ENCODE measurements at places on chromosomes 12 and 14. TPM values are rescaled to one million over a fixed set of nuclear protein-coding genes. Genes with fewer than 3 reads are reported as not detected.

The PRB2 gene
- not detected for total RNA-seq

The GLIPR1L2 gene
- not detected for total RNA-seq

The LRIG3 gene
- total RNA-seq = 36.0 TPM

The ATXN2 gene
- total RNA-seq = 10.2 TPM

The RFX4 gene
- total RNA-seq = not detected

The THTPA gene
- 11.8 TPM for total RNA-seq

The LRTM2 gene
- total RNA-seq = not detected

The DTX3 gene
- 10.7 TPM for total RNA-seq

The LAG3 gene
- not detected for total RNA-seq

The KCNMB4 gene
- total RNA-seq = 0.90 TPM

The TCL1A gene
- total RNA-seq = not detected

The CFAP73 gene
- not detected for total RNA-seq

DNA sequence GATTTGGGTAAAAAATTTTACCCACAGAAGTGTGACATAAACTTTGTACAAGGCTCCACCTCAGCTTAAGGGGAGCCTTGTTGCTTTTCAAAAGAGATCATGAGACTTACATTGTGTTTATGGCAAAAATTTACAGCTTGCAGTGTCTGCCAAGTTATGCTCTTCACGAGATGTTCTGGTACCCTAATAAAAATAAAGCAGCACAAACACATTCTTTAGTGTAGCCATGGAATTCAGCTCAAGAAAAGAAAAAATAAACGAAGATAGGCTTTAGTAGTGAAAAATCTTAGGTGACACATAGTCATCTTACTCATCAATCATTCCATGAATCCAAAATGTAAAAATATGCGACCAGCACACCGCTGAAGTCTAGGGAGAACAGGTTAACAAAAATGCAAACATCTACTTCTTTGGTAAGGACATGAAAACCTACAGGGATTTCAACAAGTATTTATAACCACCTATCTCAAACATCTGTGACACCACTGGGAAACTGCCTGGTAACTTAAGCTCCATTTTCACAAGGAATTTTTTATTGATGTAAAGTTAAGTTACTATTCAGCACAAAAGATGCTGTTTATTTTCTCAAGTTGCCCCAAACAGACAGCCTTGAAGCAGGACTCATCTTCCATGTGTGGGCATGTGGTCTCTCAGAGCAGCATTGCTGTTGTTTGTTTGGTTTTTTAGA is 32.9 kb downstream of the DMAC2L start:
- DNase-seq = no peak

GRCh38 chr12:130838284-130838950 is 633 bp downstream of the STX2 start:
- no peak for DNase-seq

- no peak for DNase-seq
Observed at GRCh38 chr14:26636561-26636960, 38.7 kb upstream of the NOVA1 start.

DNA sequence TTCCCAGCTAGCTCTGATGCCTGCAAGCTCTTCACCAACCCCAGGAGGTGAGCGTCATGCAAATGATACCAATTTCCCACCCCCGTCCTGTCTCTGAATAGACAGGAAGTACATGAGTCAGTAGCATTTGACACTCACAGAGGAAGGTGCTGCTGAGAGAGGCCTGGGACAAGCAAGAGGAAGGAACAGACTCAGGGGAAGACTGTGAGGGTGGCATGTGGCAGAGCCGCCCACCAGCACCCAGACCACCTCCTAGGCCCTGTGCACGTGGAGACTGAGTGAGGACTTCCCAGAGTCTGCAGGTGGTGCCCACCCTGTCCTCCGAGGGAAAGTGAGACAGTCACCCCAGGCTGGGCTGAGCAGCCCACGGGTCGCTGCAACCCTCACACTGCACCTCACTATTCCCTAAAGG is 199.5 kb upstream of the SFSWAP start:
- DNase-seq = no peak

DNA sequence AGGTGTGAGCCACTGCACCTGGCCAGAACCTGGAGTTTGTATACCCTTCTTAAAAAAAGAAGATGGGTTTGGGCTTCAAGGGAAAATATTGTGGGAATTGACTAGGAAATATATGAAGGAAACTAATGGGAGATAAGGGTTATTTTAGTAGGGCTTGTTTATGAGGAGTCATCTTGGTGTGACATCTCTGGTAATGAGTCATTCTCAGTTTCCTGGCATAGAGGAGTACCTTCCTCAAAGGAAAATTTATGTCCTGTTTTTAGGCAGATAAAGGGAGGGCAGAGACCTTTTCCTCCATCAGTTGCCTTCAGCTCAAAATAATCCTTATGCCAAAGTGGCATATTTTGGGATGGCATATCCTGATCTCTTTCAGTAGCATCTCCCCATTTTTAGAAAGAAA is 30.6 kb upstream of the NFKBIA start:
- DNase-seq = no peak

- no peak for DNase-seq
Observed at GRCh38 chr12:48247181-48247966, 44.3 kb upstream of the OR10AD1 start.

- no peak for DNase-seq
Observed at GRCh38 chr12:45863332-45863731, 127.0 kb downstream of the SCAF11 start.

- DNase-seq = no peak
Observed at GRCh38 chr12:114686773-114687500, 3.0 kb upstream of the TBX3 start.

- no peak for DNase-seq
Observed at GRCh38 chr14:78028471-78028870, 141.7 kb upstream of the NRXN3 start.

GRCh38 chr12:80178846-80179245 is 79.5 kb downstream of the OTOGL start:
- DNase-seq = no peak

DNA sequence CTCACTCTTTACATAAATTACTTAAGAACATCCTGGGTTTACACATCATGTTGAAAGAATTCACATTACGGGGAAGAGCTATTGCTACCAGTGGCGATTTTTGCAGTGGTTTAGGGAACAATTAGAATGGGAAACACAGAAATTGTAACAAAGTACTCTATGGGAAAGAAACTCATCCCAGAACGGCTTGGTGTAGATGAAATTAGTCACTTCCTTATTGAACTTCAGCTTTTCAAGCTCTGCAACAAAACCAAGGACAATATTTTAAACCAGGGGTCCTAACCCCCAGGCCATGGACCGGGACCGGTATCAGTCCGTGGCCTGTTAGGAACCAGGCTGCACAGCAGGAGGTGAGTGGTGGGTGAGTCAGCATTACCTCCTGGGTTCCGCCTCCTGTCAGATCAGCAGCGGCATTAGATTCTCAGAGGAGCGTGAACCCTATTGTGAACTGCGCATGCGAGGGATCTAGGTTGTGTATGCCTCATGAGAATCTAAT is 32.3 kb upstream of the FICD start:
- DNase-seq = peak; percentile 77

DNA sequence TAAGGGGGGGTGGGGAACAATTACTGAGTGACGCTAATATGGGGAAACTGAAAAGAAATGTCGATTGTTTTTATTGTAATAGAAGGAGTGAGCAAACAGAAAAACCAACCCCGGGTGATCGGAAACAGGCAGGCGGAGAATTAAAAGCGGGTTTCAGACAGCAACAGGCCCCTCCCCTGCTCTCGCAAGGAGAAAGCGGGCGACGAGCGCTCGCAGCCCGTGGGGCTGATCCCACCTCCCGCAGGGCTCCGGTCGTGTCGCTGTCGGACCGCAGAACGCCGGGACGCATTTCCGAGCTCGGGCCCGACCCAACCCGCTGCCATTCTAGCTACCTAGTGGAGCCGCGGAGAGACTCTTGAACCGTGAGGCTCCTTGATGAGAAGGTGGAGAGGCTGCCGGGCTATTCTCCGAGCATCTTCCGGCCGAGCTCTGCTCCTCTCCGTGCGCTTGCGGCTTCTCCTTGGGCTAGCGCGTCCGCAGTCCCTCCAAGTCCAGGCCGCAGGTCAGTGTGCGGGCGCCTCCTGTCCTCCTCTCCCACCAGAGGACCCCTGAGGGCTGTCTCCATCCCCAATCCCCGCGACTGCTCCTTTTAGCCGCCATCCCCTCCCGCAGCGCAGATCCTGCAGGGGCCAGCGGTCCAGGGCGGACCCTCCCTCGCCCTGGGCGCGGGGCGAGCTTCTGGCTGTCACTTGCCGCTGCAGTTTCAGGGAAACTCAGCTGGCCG is 4.1 kb upstream of the PAX9 start:
- DNase-seq = no peak

- DNase-seq = peak; percentile 57
Observed at GRCh38 chr14:69535230-69535848, 39.3 kb downstream of the CCDC177 start.

DNA sequence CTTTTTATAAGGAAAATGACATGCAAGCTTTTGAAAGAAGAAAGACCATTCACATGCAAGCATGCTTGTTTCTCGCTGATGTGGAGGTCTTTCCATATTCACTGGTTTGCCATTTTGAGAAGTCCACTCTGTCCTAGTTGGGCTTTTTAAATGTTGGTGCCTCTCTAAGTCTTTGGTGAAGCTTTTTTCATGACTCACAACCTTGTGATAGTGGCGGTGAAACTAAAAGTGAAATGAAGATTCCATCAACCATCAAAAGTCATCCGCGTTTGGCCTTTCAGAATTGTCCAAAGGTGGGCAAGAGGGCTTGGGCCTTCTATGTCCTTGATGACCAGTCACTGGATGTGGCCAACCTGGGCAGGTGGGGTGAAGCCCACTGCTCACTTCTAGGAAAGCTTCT is 4.3 kb downstream of the LRRC74A start:
- DNase-seq = no peak

- DNase-seq = no peak
Observed at GRCh38 chr14:67722293-67722692, 20.6 kb downstream of the RDH12 start.

DNA sequence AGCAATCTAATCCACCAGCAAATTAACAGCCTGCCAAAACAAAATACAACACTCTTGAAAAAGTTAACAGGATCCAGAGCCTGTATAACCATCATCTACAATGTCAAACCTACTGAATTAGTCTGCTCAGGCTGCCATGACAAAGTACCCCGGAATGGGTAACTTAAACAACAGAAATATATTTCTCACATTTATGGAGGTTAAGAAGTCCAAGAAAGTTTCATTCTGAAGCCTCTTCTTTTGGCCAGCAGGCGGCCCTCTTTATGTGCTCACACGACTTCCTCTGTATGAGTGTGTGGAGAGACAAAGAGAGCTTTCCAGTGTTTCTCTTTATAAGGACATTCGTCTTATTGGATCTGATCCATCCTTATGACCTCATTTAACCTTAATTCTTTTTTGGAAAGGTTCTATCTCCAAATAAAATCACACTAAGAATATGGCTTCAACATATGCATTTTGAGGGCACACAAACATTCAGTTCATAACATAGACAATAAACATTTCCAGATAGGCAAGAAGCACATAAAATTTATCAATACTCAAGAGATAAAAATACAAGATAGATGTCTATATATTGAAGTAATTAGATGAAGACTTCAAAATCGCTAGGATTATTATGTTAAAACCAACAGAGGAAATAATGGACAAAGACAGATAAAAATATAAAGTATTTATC is 5.9 kb upstream of the RERG start:
- peak; percentile 63 for DNase-seq

DNA sequence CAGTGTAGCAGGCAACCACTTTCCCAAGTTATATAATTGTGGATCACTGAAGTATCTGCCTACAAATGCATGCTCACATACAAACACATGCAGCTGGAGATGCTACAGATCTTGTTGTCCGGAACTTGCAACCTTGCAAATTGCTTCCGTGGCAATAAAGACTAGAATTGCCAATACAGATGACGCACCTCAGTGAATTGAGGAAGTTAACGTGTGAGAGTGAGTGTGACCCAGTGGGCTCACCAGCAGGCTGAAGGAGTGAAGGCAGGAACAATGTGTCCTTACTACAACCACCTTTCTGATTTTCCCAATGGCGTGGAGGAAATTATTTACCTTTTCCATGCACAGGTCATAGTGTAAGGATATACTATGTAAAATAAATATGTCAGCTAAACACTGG is 89.4 kb upstream of the GRIP1 start:
- DNase-seq = no peak

DNA sequence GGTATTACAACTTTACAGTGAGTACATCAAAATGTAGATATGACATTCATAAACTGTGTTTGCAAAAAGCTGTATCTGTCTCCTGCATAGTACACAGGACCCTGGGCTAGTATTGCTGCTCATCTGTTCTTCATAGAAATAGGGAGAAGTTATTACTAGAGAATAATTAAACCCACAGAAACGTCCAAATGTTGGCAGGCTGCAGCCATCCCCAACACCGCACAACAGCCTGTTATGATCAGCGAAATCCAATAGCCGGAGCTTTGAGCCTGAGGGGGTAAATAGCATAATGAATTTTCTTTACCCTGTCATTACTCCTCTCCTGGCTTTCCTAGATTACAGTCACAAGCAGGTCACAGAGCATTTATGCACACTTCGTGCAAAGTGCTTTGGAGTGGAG is 178.0 kb downstream of the DACT1 start:
- DNase-seq = no peak

DNA sequence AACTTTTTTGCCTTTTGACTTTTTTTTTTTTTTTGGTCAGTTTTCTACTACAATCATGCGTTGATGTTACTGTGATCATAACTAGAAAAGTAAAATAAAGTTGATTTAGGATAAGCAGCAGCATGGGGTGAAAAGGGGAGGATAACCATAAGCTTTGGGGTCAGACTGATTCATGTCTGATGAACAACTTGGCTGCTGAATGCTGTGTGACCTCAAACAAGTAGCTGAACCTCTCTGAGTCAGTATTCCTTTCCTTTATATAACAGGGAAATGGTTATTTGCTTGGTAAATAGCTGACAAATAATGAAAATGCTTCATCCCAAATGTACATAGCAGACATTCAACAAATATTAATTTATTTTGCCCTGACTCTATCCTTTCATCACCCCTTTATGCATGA is 413.0 kb downstream of the VRK1 start:
- DNase-seq = no peak

- DNase-seq = no peak
Observed at GRCh38 chr12:25625146-25625545, 72.1 kb upstream of the LMNTD1 start.

GRCh38 chr14:37384870-37385596 is 187.3 kb downstream of the MIPOL1 start:
- peak; percentile 7 for DNase-seq

DNA sequence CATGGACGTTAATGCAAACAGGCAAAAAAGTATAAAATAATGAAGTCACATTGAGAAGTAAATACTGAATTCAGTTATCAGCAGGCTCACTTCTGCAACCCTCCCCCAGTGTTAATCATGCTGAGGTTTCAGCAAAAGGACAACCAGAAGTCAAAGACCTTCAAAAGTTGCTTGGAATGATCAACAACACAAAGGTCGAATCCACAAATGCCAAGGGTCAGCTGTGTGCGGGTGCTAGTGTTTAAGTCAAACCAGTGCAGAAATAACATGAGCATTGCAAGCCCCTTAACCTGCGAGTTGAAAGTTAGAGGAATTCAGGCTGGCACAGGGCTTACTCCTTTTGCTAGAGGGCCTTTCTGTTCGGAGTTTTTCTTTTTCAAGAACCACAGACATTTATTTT is 436.7 kb upstream of the SEL1L start:
- DNase-seq = no peak

- no peak for DNase-seq
Observed at GRCh38 chr12:101852998-101853397, 22.2 kb upstream of the GNPTAB start.
